ENCODE measurements at places on chromosomes 4 and X. TPM values are rescaled to one million over a fixed set of nuclear protein-coding genes. Genes with fewer than 3 reads are reported as not detected.

DNA sequence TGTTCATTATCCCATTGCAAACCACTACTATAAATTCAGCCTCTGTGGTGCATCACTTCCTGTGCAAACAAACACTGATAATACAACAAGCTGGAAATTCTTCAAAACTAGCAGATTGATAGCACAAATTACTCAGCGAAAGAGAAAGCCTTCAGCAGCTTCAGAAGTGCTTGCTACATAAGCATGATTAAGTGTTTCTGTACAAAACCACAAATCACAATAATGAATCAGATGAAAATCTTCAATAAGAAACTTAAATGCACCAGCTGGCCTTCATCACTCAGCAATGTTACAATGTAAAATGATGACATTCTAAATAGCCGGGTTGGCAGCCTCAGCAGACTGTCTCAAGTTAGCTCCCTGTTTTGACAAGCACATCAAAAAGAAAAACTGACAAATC lies 262.2 kb downstream of the SPOCK3 start:
- no peak for DNase-seq

The PHOX2B gene
- total RNA-seq, result not detected

The OCIAD2 gene
- 27.3 TPM for total RNA-seq

DNA sequence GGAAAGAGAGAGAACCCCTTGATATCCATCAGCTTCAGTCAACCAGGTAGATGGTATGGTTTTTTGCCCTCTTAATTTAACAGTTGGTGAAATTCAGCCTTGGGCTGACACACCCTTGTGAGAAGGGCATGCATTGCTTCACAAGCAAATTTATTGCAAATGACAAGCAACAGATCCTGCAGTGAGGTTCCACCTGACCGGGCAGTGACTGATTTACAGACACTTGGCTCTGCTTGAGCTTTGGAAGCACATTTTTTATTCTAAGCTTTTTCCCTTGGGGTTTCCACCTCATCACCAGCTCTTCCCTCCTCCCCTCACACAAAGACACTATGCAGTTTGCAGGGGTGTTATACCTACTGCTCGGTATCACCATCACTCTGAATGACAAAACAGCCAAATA lies 28.3 kb upstream of the SERTM2 start:
- no peak for DNase-seq

- DNase-seq, result no peak
These were observed 100.4 kb downstream of the SLIT2 start for GRCh38 chr4:20352163-20352431.

The SHROOM2 gene
- 5.1 TPM for total RNA-seq

DNA sequence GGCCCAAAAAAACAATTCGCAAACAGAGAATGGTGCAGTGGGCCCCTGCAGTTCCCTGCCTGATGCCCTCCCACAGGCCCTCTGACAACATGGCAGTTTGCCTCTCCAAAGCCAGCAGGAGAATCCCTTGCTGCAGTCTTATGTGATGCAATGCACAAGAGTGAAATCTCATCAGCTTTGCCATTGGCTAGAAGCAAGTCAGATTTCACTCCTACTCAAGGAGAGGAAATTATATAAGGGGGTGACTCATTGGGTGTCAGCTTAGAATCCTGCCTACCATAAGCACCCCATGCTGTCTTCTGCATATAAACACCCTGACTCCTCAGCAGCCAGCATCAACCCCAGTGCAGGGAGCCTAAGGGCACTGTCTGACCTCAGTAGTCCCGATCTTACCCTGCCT lies 157.3 kb upstream of the LDB2 start:
- DNase-seq, result no peak

The MAGEA2 gene
- total RNA-seq, result not detected

The PTTG2 gene
- 0.94 TPM for total RNA-seq

The SORCS2 gene
- total RNA-seq, result 0.47 TPM

The GABRG1 gene
- not detected for total RNA-seq

Data from pancreas (tissue), 10 donors.